PC-9 (cell line): ENCODE measurements at places on chromosomes 5 and 9. TPM values are rescaled to one million over a fixed set of nuclear protein-coding genes. Genes with fewer than 3 reads are reported as not detected.

GRCh38 chr5:136192015-136192525, 892 bp downstream of the SMIM32 start:
- DNase-seq: no peak
- no peak overlapping the region for H3K4me3 ChIP-seq
- H3K27ac ChIP-seq: no peak overlapping the region
- no peaks in the 10 kb centered on the region for H3K4me1 ChIP-seq

- H3K4me3 ChIP-seq: no peak overlapping the region
- H3K27me3 ChIP-seq: no peaks in the 10 kb centered on the region
- H3K27ac ChIP-seq: no peak overlapping the region
These were observed 122.8 kb downstream of the STARD4 start for GRCh38 chr5:111389390-111390082.

DNA sequence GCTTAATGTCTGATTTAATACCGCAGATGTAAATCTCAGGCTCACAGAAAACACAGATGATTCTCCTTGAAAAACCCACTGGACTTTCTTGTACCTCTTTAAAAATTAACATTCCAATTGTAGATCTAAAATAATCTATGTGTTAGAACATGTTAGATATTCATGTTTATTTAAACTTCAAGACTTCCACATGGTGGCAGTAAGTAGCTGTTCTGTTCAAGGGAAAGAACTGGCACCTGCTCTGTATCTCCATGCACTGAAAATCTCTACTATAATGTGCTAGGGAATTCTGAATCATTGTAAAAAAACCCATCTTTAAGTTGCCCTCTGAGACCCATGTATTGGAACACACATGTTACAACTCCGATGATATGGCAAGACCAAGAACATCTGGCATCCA, 366.9 kb downstream of the DMRTA1 start:
- no peaks in the 10 kb centered on the region for H3K4me1 ChIP-seq
- no peak for DNase-seq
- H3K27ac ChIP-seq: no peak overlapping the region
- H3K27me3 ChIP-seq: no peaks in the 10 kb centered on the region

The PCDHGA8 gene
- total RNA-seq: not detected in 2 replicates

The CXXC5 gene
- 59.9 and 68.2 TPM in 2 replicates for total RNA-seq
